ENCODE measurements at places on chromosomes 6 and 20.

- no peak for DNase-seq
Observed at GRCh38 chr20:12821249-12821648, 187.5 kb upstream of the SPTLC3 start.

DNA sequence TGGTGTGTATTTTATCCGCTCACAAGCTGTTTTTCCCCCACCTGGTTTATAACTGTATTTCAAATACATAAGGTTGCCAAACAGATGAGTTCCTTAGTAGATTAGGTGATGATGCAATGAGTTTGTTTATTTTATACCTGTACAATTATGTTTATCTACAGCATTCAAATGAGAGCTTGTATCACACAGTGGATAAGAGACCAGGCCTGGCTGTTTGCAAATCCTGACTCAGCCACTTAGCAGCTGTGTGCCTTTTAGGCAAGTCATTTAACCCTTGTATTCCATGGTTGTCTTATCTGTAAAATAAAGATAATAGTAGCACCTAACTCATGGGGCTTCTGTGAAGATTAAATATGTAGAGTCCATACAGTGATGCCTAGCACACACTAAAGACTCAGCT, 143.7 kb downstream of the MOXD1 start:
- no peak for DNase-seq

DNA sequence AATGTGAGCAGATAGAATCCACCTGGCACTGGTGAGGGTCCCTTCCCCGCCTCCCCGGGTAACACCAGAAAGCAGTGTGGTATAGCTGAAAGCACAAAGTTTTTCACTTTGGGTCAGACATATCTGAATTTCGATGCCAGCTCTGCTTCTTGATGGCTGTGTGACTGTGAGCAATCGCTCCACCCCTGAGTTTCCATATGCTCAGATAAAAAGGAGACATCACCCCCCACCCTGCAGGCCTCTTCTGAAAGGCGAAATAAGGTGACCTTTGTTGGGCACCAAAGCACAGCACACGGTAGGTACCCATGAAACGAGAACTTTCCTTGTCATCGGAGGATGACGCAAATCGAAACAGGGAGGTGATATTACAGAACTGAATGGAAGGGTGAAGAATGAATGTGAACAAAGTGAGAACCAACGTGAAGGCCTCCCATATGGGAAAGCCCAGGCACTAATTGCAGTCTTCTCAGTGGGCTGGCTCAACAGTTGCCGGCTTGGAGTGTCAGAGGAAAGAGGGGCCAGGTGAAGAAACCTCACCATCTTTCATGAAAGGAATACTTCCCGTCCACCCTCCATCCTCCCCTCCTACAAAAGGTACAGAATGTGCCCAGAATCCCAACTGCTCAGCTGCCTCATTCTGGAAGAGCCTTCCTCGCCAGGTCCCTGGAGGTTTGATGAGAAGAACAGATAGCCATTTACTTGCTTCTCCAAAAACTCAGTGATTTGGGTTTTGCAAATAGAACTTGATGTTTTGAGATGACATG, 61.8 kb downstream of the NFATC2 start:
- no peak for DNase-seq

DNA sequence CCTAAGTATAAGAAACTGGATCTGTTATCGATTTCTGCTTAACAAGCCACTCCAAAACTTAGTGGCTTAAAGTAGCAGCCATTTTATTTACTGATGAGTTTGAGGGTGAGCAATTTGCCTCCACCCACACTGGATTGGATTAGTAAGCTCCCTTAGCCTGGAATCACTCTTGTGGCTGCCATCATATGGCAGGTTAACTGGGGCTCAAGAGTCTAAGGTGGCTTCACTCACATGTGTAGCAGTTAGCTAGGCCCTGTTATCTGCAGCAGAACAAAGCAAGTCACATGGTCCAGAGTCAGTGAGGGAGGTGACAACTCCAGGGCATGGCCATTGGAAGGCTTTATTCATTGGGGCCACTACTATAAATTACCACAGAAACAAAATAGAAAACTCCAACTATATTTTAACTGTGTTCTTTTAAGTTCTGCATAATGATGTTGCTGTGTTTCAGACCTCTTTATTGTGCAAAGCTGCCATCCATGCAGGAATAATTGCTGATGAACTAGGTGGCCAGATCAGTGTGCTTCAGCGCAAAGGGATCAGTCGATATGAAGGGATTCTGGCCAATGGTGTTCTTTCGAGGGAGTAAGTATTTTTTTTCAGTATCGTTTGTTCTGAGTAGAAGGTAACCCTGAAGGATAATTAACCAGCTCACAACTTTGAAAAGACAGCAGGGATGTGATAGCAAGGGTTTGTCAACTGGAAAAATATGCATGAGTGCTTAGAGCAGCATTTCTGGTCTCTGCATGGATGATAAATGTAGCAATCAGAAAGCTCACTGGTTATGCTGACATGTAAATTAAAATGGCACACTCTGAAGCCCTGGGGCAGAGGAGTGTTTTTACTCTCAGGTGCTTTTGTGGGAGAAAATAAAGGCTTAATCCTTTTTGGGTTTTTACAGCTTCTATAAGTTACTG, 49.6 kb downstream of the DCBLD1 start:
- DNase-seq = no peak

GRCh38 chr20:63483834-63484233, 11.4 kb upstream of the KCNQ2 start:
- DNase-seq = no peak

DNA sequence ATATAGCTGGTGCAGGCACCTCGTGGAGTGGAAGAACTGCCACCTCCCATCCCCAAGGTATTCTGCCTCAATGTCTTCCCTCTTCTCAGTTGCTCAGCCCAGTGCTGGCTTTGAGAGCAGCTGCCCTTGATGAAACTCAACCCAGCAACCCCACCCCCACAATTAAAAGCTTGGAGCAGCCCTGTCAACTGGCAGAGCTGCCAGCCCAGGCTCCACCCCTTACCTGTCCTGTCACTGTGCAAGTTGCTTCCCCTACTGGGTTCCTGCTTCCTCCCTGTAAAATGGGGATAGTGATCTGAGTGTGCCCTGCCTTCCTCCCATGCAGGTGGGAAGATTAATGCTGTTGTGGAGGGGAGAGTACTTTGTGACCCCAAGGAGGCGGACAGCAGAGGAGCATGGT, 4.5 kb downstream of the TMEM63B start:
- no peak for DNase-seq

DNA sequence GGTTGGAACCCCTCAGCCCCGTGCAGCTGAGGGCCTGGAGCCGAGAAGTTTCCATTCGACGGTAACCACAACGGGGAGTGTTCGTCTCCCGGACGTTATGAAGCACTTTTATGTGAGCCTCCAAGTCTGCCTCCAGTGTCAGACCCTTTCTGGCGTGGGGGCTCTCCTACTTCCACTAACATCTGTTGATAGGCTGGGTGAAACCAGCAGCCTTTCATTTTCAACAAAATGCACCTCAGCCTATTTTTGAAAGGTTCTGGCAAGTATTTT, 257.4 kb downstream of the THBS2 start:
- no peak for DNase-seq

GRCh38 chr20:8788275-8788674, 280.6 kb upstream of the PLCB4 start:
- no peak for DNase-seq

GRCh38 chr20:380763-381580, 412 bp downstream of the TRIB3 start:
- no peak for DNase-seq

- DNase-seq = no peak
Observed at GRCh38 chr6:11224252-11224965, 8.1 kb downstream of the NEDD9 start.

DNA sequence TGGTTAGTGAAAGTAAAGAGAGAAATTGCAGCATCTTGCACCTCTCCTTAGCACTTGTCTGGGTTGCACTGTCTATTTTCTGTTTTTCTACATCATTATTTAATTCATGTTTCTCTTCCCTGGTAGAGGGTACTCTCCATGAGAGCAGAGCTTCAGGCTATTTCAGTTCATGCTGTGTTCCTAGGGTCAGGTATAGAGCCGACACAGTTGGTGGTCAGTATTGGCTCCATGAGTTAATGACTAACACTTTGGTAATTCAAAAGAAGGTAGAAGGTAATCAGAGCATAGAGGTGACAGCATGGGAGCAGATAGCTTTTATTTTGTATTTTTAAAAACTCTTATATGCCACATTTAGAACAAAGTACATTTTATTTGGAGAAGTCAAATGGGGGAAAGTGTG, 42.7 kb downstream of the RIMS1 start:
- no peak for DNase-seq

- no peak for DNase-seq
Observed at GRCh38 chr6:46170357-46171289, at the start of gene ENPP5. TSS of gene ENPP5 (minus strand) at chr6:46170980. CDS start at chr6:46168262, 2,718 bp downstream.

All from Panc1 (cell line).